Uterus (tissue), 4 donors: ENCODE measurements at places on chromosomes 7 and 10. TPM values are rescaled to one million over a fixed set of nuclear protein-coding genes. Genes with fewer than 3 reads are reported as not detected.

C7orf57 gene
- total RNA-seq = 0.76 TPM

KCNH2 gene
- 12.9 TPM for total RNA-seq

TCF7L2 gene
- 59.9 TPM for total RNA-seq

FAM25C gene
- total RNA-seq = not detected

ANK3 gene
- 34.8 TPM for total RNA-seq

OR6B1 gene
- total RNA-seq = not detected

UNC5B gene
- total RNA-seq = 26.6 TPM

EPHA1 gene
- 5.6 TPM for total RNA-seq

ANLN gene
- total RNA-seq = 43.8 TPM

ZNF804B gene
- total RNA-seq = not detected

TBL2 gene
- total RNA-seq = 51.2 TPM

SLF2 gene
- total RNA-seq = 102 TPM

VWA2 gene
- total RNA-seq = 22.6 TPM

FAM24B gene
- 2.3 TPM for total RNA-seq

CRPPA gene
- total RNA-seq = 0.29 TPM

WDR86 gene
- 100 TPM for total RNA-seq

CEP55 gene
- total RNA-seq = under 0.01 TPM

CFAP70 gene
- total RNA-seq = 11.3 TPM

RASSF4 gene
- total RNA-seq = 8.4 TPM

NUTM2D gene
- total RNA-seq = 0.26 TPM

EN2 gene
- 2.1 TPM for total RNA-seq
